ENCODE measurements at places on chromosomes 12 and 14.

DNA sequence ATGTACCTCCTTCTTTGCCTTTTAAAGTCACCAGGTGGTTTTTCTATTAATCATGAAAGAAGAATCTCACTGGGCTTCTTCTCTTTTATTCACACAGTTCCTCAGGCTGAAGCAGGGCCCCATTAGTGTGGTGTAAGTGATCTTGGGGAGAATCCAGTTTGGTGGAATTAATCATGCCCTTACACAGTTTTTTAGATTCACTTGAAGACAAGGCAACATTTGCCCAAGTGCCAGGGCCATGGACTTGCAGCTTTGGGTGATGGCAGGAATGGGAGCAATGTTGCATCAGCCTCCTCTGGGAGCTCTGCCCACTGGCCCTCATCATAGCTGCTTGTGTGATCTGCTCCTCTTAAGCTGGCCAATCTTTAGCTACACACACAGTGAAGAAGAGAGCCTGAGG is 33.8 kb downstream of the KCNK10 start:
- peak; percentile 81 for DNase-seq

- DNase-seq, result peak; percentile 11
Observed at GRCh38 chr14:67620217-67620785, 581 bp downstream of the ARG2 start.

DNA sequence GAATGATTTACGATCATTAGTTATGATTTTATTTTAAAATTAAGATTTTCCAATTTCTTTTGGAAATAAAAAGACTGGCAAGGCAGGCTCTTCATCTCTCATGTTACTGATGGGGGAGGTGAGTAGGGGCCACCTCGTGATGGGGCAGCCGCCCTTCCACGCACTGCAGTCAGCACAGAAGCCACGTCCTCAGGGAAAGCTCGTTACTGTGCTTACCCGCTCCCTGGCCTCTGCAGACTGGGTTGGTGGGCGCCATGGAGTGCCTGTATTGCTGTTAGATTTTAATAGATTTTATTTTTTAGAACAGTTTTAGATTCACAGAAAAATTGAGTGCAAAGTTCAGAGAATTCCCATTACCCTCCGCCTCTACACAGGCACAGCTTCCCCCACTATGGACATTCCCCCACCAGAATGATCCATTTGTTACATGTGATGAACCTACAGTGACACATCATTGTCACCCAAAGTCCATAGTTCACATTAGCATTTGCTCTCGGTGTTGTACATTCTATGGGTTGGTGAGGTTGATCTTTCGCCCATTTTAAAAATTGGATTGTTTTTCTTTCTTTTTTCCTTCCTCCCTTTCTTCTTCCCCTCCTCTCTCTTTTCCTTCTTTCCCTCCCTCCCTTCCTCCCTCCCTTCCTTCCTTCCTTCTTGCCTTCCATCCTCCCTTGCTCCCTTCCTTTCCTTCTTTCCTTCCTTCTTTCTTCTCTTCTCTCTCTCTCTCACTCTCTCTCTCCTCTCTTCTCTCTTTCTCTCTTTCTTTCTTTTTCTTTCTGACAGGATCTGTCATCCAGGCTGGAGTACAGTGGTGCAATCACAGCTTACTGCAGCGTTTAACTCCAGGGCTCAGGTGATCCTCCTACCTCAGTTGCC is 30.7 kb downstream of the ADGRD1 start:
- no peak for DNase-seq

GRCh38 chr12:62886796-62887195 is 48.2 kb downstream of the PPM1H start:
- DNase-seq, result no peak

DNA sequence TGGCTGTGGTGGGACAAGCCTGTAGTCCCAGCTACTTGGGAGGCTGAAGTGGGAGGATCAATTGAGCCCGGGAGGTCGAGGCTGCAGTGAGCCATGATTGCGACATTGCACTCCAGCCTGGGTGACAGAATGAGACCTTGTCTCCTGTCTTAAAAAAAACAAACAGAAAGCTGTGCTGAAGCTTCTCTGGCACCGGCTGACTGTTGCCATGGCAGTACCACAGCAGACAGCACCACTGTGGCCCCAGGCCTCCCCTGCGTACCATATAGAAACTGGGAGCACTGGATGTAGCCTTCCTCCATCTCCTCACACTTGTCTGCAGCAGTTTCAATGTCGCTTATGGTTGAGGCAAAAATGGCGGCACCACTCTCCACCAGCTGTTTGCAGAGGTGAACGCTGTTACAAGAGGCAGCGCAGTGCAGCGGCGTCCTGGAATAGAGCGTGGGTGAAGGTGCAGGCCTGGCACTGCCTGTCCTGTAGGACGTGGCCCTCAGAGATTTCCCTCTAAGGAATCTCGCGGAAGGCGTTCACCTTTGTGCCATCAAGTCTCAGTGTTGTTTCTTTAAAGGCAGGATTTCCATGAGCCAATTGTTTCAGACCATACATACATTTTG is 21.9 kb downstream of the ZFYVE21 start:
- no peak for DNase-seq

DNA sequence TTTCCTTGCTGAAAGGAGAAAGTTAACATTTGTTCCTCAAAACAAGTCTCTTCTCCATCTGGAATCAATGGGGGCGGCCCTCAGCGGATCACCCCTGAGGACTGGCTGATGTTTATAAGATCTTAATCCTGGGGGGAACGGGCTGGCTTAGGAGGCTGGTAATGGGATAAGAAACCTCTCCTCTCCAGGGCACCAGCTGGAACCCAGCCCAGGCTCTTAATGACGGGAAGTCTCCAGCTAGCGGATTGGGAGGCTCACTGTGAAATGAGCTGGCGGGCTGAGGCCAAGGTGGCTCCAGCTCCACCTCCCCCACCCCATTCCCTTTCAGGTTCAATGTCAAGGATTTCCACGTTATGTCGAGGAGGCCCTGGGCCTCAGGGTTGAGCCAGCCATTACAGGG is 1133.0 kb downstream of the VRK1 start:
- no peak for DNase-seq

- no peak for DNase-seq
Observed at GRCh38 chr12:85834378-85834777, 1.8 kb downstream of the RASSF9 start.

- DNase-seq, result peak; percentile 34
Observed at GRCh38 chr12:92469837-92470236, 233.0 kb upstream of the PLEKHG7 start.

DNA sequence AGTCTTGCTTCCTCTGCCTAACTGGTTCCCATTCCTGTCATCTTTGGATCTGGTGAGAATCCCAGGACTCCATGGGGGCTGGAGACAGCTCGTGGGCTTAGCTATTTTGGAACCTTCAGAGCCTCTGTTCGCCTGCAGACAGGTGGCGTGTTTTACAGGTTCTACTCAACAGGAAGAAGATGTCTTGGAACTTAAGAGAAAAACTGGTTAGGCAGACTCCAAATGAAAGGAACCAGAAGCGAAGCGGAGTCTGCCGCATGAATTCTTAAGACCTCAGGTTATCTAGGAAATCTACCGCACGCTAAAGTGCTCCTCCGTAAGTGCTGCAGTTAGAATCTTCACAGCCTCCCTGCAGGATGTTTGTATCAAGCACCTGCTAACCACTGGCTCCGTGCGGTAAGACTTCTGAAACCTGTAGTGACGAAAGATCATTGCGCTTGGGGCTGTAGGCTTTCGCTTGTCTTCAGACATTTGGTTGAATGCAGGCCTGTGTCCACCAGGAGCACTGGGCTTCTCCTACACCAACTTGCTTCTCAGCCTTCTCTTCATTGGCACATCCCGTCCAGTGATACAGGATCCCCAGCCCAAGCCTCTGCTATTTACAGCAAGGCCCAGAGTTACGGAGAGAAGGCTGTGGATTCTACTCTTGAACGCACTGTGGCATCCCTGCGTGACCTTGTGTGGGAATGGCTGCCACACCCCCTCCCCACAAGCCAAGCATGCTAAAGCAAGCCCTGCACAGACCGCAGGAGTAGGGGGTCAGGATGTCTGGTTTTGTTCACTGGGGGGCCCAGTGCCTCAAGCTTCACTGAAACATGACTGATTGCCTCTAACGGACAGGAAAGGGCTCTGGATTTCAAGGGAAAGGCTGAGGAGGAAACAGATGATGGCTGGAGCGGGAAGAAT is 35.0 kb downstream of the ACADS start:
- DNase-seq, result no peak

- no peak for DNase-seq
Observed at GRCh38 chr12:6631549-6631961, 4.2 kb downstream of the LPAR5 start.

DNA sequence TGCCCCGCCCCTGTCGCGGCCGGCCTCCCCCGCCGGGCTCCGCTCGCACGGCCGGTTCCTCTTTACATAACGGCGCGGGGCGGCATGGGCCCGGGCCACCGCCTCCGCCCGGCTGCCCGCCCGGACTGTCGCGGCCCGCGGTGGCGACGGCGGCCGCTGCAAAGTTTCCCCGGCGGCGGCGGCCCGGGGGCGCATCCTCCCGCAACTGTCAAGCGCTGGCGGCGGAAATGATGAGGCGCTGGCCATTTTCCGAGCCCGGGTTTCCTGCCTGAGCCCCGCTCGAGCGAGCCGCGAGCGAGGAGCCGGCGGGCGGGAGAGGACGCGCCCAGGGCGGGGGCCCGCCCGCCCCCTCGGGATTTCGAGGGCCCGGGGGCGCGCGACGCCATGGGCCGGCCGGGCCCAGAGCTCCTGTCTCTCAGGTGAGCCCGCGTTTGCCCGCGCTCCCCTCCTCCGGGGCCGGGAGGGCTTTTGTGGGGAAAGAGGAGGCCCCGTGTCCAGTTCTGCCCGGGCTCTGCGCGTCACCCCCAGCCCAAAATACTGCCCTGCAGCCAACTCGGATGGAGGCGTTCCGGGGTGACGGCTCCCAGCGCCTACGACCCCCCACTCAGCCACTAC is at the start of gene SH2B3:
Gene SH2B3 (plus strand): TSS at position 65 of the 615 bp plus-strand sequence. CDS start 12,223 bp downstream, outside the sequence.
- DNase-seq, result no peak

GRCh38 chr12:70724444-70724843 is 87.2 kb upstream of the PTPRB start:
- DNase-seq, result peak; percentile 30

DNA sequence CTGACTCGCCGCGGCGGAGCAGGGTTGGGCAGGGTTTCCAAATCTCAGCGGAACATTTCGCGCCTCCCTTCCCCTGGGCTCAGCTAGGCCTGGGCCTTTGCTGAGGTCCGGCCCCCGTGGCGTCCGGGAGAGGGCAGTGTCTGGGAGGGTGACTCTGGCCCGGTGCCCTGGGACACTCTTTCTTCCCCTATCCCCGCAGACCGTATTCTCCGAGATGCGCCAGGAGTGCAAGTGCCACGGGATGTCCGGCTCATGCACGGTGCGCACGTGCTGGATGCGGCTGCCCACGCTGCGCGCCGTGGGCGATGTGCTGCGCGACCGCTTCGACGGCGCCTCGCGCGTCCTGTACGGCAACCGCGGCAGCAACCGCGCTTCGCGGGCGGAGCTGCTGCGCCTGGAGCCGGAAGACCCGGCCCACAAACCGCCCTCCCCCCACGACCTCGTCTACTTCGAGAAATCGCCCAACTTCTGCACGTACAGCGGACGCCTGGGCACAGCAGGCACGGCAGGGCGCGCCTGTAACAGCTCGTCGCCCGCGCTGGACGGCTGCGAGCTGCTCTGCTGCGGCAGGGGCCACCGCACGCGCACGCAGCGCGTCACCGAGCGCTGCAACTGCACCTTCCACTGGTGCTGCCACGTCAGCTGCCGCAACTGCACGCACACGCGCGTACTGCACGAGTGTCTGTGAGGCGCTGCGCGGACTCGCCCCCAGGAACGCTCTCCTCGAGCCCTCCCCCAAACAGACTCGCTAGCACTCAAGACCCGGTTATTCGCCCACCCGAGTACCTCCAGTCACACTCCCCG is 3.0 kb downstream of the WNT1 start:
- no peak for DNase-seq

GRCh38 chr12:103728323-103728722 is 112.7 kb downstream of the NT5DC3 start:
- no peak for DNase-seq

GRCh38 chr14:90717916-90718315 is 98.3 kb downstream of the TTC7B start:
- DNase-seq, result no peak

DNA sequence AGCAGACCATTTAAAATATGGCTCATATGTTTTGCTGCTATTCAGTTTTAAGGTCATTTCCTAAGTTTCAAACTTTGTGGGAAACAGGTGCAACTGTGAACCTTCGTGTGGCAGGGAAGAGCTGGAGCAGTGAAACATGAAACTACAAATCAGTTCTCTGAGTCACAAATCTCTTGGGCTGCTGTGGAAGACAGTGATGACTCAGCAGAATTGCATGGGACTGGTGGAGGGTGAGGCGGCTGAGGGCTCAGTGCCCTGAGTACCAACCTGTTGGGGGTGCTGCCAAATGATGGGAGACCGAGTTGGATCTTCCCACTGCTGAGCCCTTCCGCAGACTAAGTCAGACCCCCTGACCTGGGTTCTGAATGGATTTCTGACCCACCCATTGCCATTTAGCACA is 8.4 kb upstream of the CALM1 start:
- peak; percentile 87 for DNase-seq

- DNase-seq, result no peak
Observed at GRCh38 chr14:24395609-24396582, 2.9 kb upstream of the NYNRIN start.

GRCh38 chr14:87979689-87980088 is 13.3 kb downstream of the GALC start:
- no peak for DNase-seq

DNA sequence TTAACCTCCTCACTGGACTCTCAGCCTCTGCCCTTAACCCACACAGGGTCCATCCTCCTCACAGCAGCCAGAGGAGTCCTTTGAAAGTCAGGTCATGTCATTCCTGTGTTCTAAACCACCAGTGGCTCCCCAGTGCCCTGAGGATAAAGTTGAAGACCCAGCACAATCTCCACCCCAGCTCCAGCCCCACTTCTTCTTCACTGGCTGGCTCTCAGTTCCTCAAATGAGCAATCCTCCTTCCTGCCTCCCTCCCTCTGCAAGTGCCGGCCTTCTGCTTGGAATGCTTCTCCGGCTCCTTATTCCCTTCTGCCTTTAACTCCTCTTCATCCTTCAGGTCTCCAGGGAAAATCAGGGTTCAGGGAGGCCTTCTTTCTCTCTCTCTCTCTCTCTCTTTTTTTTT is 32.0 kb upstream of the SPPL3 start:
- DNase-seq, result no peak

DNA sequence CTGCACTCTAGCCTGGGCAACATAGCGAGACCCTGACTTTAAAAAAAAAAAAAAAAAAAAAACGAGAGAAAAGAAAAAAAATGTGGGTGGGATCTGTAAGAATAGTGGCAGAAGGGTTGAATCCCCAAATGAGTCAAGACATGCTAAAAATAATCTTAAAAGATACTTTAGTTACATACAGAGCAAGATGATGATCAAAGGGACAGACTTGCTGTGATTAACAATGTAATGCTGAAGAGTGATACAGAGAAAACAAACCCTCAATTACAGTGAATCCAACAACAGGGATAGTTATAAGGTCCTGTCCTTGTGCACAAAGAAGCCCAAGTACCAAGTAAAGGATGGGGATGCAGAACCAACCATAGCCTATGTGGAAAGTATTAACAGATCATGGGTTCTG is 80.3 kb downstream of the DCAF5 start:
- DNase-seq, result no peak

GRCh38 chr14:39592116-39592789 is 160.0 kb upstream of the FBXO33 start:
- no peak for DNase-seq

GRCh38 chr12:538731-539539 is 79.2 kb downstream of the B4GALNT3 start:
- peak; percentile 89 for DNase-seq

Measured in kidney tubule cell (primary cell).